ENCODE measurements at places on chromosomes 4 and X.

GRCh38 chrX:97936296-97936695 lies 1052.6 kb downstream of the RPA4 start:
- DNase-seq: no peak

- DNase-seq: no peak
Observed at GRCh38 chr4:82042042-82042441, 331.7 kb downstream of the HNRNPD start.

DNA sequence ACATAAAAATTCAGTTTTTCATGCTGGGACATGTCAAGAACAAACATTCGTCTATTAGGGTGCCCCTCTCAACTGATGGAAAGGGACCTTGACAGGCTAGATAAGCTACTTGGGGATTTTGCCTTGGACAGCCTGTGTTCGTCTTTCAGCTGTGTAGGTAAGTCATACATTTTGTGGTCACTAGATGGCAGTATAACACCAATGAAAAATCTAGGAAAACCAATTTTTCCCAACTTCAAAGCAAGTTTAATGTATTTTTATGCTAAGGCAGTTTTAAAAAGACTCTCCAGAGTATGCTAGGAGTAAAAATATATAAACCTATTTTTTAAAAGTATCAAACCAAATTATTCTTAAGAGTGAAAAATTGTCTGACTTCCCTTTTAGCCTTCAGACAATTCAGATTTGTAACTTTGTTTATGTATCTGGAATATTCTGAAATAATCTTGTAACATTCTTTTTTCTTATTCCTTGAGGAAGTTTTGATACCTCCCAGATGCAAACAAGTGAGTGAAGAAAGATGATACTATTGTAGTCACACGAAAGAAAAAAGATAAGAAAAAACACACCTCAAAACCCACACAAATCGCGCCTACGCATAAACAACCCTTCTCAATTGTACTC lies 158.3 kb downstream of the CPE start:
- DNase-seq: peak; percentile 13

DNA sequence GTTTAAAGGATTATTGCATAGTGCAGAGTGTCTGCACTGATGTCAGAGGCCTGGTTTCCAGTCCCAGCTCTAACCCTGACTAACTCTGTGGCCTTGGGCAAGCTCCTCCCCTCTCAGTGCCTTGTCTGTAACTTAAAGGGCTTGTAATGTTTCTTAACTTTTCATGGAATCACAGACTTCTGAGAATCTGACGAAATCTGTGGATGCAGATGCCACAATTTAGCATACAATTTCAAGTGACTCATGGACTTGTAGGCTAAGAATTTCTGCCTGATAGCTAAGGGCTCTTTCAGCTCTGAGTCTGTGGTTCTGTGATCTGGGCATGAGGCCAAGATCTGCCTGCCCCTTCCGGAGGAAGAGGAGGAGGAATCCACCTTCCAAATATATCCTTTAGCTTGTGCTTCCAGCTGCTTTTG lies 236.9 kb downstream of the AR start:
- DNase-seq: peak; percentile 55

- no peak for DNase-seq
Observed at GRCh38 chr4:88295656-88296055, 11.3 kb upstream of the PPM1K start.

DNA sequence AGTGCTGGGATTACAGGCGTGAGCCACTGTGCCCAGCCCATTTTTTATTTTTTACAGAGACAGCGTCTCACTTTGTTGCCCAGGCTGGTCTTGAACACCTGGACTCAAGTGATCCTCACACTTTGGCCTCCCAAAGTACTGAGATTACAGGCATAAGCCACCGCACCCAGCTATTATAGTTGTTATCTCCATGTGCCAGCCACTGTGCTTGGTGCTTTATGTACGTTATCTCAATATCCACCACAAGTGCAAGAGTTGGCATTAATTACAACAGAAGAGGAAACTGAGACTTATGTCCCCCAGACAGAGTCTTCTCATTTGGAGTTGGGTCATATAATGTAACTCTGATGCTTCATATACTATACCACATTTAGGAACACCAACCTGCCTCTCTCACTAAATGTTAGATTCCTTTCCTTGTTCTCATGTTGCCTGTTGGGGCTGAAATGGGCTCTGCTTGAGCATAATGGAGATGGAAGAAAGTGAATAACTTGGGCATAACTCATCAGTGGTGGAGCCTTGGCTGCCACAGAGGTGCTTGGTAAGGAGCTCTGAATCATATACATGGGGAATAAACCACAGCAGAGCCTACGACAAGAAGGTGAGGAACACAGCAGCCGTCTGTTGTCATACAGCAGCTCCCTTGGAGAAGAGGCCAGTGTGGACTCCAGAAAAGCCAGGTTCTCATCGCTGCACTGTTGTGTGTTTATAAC lies 84.3 kb downstream of the SPRY1 start:
- DNase-seq: no peak

GRCh38 chrX:55142919-55143310 lies 54.1 kb downstream of the PAGE2 start:
- DNase-seq: no peak

DNA sequence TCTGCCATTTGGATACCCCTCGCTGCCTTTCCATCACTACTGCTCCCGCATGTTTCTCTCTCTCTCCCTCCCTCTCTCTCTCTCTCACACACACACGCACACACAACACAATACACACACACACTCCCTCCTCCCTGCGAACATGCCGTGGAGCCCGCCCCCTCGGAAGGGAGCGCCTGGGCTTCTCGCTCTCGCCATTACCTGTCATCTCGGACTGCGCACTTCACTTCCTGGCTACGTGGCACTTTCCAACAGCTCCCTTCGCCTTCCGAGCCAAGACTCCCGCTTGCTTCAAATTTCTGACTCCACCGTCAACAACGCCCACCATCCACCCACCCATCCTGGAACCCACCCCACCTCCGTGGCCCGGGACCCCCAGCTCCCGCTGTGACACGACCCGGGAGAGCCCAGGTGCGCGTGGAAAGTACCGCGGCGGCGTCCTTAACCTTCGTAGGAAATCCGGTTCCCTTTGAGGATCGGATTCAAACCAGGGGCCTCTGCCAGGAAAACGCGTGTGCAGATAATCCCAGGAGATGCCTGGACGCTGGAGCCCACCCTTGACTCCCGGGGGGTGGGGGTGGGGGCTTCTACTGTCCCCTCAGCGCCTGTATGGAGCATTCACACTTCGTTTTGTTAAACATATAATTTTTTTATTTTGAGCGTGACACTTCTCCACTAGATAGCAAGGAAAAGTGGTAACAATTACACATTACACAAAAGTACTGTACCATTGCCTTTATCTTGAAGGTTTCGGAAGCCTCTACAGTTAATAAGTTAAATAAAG lies 12.5 kb downstream of the ARX start:
- DNase-seq: no peak

DNA sequence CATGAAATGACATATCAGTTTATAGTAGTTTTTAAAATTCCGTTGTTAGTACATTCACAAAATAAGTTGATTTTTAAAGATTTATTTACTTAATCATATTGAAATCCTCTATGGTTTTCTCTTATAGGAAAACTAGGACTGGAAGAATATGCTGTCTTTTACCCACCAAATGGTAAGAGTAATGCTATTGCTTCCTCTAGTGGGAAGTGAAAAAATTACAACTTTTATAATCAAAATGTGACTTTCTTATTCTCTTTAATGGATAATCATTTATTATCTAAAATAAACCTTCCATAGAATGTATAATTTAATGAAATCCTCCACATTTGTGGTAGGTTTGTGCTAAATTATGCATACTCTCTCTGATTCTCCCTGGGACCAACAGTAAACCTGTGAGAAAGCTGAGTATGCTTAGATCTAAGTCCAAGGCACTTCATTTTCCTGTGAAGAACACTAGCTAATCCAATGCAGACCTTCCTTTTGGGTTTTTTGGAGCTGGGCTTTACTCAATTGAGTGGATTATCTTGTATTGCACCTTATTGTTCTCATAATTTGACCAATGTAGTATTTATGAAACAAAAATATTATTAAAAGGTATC lies 136.2 kb downstream of the TBC1D19 start:
- DNase-seq: no peak

- DNase-seq: no peak
Observed at GRCh38 chrX:63282077-63282476, 69.1 kb downstream of the SPIN4 start.

DNA sequence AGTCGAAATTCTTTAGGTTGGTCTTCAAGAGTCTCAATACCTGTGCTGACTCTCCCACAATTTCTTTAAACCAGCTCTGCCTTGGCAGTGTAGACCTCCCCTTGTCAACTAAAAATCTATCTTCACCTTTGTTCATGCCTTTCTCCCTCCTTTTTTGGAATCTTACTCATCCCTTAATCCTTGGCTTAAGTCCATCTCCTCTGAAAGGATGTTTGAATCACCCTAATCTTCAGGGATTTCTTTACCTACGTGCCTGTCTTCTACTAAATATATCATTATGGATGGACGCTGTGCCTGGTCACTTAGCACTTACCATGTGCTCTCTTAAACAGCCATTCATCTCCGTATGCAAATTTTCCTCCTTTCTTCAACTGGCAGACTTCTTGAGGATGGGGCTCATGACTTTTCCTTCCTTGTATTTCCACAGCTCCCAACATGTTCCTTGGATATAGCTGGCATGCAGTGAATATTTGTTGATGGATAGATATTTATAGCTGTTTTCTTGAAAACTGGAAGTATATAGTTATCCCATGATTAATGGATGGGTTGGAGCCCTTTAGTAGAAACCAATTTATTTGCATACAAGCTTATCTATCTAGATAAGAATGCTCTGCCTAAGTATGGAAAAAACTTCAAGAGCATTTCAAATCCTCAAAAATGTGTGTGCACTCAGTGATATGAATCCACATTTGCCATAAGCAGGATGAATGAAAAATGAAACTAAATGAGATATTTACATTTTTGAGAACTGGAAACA lies 166.6 kb downstream of the SPRY1 start:
- no peak for DNase-seq

GRCh38 chr4:38160487-38161207 lies 200.4 kb downstream of the PTTG2 start:
- no peak for DNase-seq

DNA sequence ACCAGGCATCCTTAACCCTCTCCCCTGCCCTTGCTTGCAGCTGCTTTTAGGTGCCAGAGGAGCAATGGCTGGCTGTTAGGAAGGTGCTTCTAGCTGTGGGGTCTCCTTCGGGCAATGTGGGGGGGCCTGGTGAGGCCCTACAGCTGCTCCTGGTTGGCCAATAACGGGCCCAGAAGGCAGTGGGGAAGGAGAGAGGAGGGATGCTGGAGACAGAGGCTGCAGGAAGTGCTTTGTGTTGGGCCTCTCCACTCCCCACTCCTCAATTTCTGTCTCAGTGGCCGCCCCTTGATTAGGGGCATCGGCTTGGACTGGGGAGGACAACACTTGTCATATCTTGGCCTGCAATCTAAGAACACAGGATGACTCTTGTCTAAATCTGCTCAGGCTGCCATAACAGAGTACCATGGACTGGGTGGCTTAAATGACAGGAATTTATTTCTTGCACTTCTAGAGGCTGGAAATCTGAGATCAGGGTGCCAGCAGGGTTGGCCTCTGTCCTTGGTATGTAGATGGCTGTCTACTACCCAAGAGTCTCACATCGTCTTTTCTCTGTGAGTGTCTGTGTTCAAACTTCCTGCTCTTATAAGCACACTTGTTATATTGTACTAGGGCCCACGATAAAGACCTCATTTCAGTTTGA lies 374.3 kb downstream of the MID1IP1 start:
- DNase-seq: no peak

GRCh38 chrX:110373310-110373709 lies 14.7 kb downstream of the RTL9 start:
- DNase-seq: no peak

DNA sequence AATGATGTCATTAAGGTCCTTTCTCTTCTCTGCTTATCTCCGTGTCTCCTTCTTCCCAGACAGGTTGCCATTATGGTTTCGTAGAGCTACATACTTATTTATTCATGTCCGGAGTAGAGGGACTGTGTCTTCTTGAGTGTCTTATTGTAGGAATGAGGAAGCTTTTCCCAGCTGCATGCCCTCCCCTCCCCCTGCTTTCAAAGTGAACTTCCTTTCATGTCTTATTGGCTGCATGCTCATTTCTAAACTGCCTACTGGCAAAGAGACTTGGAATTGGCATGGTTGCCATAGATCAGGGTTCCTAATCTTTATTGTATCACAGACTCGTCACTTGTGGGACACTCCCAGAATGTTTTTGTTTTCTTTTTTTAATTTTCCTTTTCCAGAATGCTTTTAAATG lies 15.4 kb downstream of the VAMP7 start:
- no peak for DNase-seq

DNA sequence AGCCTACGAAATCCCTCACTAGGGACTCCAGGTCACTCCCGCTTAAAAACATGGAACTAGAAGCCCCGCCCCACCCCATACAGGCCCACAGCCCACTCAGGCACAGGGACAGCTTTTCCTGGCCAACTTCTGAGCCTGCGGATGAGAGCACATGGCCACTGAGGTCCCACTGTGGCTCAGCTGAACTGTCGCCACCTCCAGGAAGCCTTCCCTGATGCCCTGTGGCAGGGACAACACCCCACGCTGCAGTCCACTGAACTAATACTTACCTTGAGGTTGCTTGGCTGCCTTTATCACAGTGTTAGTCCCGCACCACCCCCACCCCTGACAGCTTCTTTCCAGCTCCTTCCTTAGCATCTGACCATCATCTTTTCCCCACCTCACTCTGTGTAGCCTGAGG lies 39.3 kb upstream of the MAN2B2 start:
- no peak for DNase-seq

DNA sequence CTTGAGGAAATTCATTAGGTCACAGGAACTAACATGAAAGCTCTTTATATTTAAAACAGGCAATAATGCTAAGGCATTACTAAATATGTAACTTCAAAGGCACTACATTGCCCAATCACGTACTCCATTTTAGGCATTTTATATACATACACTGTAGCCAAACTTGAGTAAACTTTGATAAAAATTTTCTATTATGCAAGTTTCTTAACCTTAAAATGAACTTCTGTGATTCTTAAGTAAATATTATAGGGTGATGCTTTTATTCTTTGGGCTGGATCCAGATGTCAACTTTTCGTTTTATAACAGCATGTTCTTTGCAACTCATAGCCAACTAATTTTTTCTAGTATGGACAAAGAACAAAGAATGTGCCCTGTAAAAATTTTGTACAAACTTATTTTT lies 28.3 kb upstream of the MAP9 start:
- DNase-seq: no peak

- no peak for DNase-seq
Observed at GRCh38 chr4:149050840-149051239, 608.6 kb upstream of the NR3C2 start.

- peak; percentile 61 for DNase-seq
Observed at GRCh38 chr4:70559211-70559830, 32.7 kb upstream of the AMBN start.

GRCh38 chrX:108028854-108029253 lies 16.0 kb upstream of the VSIG1 start:
- no peak for DNase-seq

DNA sequence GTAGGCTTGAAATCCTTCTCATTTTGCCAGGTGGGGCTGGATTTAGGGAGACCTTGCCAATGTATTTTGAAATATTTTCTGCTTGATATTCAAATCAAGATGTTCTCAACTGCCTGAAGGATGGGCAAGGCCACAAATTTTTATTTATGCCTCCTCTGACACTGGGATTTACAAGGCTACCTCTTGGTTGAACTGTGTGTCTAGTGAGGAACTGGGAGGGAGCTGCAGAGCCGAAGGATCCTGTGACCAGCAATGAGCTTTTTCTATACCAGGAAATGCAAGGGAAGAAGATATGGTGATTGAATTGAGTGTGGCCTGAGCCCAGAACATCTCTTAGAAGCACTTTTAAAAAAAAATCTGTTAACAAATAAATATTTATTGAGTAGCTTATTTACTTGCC lies 14.9 kb downstream of the VSIG1 start:
- DNase-seq: no peak

GRCh38 chr4:150679018-150679764 lies 97.2 kb downstream of the MAB21L2 start:
- DNase-seq: no peak
